ENCODE measurements at places on chromosomes 4 and X.
A peak's percentile ranks its signal among the peaks of the same experiment; 100 is the strongest.

GRCh38 chr4:143288171-143288570 lies 48.5 kb upstream of the GAB1 start:
- no peak for DNase-seq

- DNase-seq, result no peak
Measured at GRCh38 chrX:97311066-97311778, 427.5 kb downstream of the RPA4 start.

- no peak for DNase-seq
Measured at GRCh38 chr4:177001271-177002175, 208.8 kb upstream of the VEGFC start.

- DNase-seq, result no peak
Measured at GRCh38 chr4:101229116-101229515, 118.2 kb downstream of the PPP3CA start.

- peak; percentile 92 for DNase-seq
Measured at GRCh38 chr4:38675146-38676121, 11.4 kb downstream of the KLF3 start.

GRCh38 chrX:96971812-96972211 lies 88.1 kb downstream of the RPA4 start:
- DNase-seq, result no peak

DNA sequence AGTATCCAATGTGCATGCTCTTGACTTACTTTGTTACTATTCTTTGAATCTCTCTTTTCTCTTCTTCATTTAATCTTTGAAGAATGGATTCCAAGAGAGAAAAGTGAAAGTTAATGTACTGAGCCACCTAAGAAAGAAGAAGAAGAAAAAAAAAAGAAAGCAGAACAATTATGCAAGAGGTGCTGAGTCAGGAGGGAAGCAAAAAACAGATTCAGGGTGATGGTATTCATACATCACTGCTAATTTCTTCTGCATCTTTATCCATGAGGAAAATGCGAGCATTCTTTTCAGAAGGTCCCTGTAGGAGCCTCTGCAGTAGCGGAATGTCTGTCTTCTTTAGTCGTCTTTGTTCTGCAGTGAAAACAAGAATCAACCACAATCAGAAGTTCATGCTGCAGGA lies 43.9 kb downstream of the RASSF6 start:
- DNase-seq, result no peak

GRCh38 chr4:94540476-94540875 lies 88.7 kb downstream of the PDLIM5 start:
- no peak for DNase-seq

GRCh38 chr4:102318105-102318504 lies 27.2 kb downstream of the SLC39A8 start:
- no peak for DNase-seq

- no peak for DNase-seq
Measured at GRCh38 chr4:42761804-42762203, 104.9 kb upstream of the ATP8A1 start.

- no peak for DNase-seq
Measured at GRCh38 chr4:186781032-186781917, 57.6 kb upstream of the FAT1 start.

DNA sequence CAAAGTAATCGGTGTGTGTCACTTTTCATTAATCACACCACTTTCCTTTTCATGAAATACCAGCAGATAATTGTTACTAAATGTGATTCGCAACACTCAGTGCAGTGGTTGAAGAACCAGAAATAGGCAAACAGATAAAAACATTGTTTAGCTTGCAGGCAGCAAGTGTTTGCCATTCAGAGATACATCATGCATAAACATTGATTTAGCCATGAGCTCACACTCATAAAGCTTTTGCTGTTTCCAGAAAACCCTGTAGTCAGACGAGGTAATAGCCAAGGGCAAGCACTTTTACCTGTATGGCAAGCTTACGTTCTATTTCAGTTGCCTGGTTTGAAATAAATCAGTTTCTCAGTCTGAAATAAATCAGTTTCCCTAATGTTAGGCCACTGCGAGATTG lies 542.0 kb upstream of the TENM3 start:
- DNase-seq, result no peak

DNA sequence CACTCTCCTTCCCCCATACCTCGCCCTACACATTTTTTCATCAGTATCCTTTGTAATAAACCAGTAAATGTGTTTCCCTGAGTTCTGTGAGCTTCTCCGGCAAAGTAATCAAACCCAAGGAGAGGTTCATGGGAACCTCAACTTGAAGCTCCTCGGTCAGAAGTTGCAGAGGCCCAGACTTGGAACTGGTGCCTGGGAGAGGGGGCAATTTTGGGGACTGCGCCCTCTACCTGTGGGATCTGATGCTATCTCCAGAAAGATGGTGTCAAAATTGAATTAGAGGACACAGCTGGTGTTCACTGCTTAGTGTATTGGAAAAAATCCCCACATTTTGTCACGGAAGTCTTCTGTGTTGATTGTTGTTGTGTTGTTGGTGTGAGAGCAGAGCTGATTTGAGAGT lies 70.6 kb downstream of the ATP11C start:
- no peak for DNase-seq

DNA sequence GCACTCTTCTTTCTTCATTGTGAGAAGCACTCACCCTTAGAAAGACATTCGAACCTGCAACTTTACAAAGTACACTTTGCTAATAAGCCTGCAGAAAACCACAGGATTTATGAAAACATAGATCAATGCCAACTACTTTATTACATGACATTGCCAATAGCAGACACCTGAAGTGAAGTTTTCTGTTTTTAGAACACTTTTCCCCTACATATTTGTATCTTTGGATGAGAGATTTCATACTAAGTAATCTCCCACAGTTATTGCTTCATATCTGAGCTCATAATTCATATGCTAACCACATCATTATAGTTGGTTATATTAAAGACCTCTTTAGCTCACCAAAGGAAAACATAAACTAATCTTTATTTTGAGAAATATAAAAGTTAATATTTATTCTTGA lies 276.5 kb upstream of the CTSO start:
- no peak for DNase-seq

GRCh38 chr4:141654098-141654497 lies 17.7 kb downstream of the IL15 start:
- DNase-seq, result no peak

- DNase-seq, result no peak
Measured at GRCh38 chr4:38644201-38644600, 19.8 kb upstream of the KLF3 start.

DNA sequence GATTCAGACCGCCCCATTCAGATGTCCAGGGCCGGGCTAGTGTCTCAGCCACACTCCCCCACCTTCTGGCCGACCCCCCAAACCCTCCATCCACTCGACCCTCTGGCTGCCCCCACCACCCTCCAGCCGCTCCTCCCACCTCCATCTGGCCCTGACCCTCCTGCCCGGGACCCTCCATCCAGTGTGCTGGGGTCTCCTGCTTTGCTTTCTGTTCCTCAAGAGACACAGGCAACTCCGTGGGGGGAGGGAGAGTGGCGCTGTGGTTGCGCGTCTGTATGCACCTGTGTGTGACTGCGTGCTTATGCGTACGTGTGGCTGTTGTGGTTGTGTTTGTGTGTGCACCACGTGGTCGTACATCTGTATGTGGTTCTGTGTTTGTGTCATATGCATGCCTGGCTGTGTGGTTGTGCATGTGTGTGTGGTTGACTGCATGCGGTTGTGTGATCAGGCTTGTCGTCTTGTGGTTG lies 33.3 kb downstream of the CPLX1 start:
- no peak for DNase-seq

DNA sequence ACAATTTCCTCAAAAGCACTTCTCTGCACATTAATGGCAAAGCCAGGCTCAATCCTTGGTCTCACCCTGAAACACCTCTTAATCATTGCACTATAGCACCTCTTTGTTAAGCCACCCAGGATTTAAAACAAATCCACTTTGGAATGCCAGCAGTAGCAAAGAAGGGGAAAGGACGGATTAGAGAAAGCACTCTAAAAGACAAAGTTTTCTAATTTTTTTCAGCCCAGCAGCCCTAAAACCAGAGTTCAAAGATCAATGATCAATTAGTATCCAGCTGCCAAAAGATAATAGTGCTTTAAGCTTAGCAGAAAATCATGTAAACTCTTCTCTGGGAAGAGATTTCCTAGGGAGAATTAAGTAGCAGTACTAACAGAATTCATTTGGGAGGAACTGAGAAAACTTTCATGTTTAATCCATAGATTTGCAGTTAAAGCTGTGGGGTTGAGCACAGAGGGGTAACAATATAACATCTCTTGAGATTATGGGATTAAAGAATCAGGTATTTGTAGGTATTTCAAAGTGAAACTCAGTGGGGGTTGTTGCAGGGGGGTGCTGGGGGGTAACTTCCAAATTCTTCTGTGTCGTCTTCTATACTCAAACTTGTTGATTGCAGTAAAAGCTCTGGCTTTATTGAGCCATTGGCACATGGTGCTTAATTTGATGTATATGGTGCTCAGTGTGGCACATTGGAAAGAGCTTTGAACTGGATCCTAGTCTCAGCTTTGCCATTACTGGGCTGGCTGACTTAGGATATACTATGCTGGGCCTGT lies 61.8 kb downstream of the LRRC66 start:
- no peak for DNase-seq

DNA sequence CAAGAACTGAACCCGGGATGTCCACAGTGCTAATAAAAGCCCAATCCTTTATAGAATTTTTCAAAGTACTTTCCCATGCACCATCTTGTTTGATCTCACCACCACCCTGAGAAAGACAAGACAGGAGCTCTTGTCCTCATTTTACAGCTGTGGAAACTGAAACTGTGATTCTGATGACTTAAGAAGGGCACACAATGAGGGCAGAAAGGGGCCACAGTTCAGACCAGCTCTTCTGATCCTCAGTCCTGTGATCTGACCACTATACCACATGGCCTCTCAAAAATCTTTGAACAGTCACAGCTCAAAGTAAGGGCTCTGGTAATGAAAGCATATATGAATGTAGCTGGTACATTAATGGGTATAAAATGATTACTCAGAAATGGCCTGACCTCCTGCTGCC lies 127.3 kb upstream of the CPEB2 start:
- no peak for DNase-seq

DNA sequence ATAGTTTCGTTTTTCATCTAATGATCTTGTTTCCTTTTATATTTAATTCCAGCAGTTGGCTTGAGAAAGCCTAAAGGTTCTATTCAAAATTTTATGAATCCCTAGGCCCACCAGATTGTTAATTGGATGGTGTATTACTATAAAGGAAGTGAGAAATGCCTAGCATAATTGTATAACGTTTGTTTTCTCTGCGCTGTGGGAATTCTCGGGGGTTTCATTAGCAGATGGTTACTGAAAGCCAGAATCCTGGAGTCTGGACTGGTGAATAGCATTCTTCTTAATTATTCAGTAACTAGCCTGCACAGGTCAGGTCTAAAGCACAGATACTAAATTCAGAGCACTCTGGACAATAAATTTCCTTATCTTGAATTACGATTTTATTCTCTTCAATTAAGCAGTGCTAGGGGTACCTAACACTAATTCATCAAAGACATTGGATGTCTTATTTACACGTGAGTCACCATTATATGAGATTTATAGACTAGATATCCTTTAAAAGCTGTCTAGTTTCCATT lies 459.4 kb downstream of the DTHD1 start:
- DNase-seq, result no peak
